ENCODE measurements at places on chromosomes 5 and 9. TPM values are rescaled to one million over a fixed set of nuclear protein-coding genes. Genes with fewer than 3 reads are reported as not detected.

SIT1 gene
- not detected for total RNA-seq

ANKRD20A1 gene
- total RNA-seq: not detected

INSL4 gene
- total RNA-seq: not detected

IFNB1 gene
- not detected for total RNA-seq

MARVELD2 gene
- 2.6 TPM for total RNA-seq

FCN1 gene
- 2.5 TPM for total RNA-seq

SPINK13 gene
- not detected for total RNA-seq

TTC16 gene
- total RNA-seq: not detected

PPP2R2B gene
- not detected for total RNA-seq
